ENCODE measurements at places on chromosomes 3 and 15.
A peak's percentile ranks its signal among the peaks of the same experiment; 100 is the strongest.

DNA sequence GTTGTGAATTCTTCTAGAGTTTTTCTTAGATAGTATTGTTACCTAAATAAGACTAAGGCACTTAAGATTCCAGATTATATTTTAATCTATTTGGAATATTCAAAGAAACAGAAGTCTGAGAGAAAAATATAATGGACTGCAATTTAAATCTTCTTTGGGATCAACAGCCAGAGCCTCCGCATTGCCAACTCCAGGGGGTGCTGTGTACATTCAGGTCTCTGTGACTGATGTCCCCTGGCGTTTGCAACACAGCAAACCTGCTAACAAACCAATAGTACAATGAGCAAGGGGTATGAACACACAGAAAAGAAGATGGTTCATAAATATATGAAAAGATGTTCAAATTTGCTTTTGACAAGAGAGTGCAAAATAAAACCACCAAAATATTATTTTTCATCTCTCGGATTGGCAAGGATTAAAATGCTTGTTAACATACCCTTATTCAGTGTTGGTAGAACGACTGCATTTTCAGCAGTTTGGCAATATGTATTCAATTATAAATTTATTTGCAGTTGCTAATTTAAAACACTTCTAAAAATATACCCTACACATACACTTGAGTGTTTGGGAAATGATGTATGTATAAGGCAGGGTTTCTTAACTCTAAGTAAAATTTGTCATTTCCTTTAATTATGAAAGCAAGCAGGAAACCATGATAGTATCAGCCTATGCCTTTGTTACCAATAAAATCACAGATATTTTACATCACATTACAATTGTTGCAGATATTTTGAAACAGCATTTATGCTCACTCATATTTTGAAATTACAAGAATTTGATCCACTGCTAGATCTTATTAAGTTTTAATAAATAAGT lies 16.1 kb upstream of the TM4SF1 start:
- DNase-seq: peak; percentile 19

DNA sequence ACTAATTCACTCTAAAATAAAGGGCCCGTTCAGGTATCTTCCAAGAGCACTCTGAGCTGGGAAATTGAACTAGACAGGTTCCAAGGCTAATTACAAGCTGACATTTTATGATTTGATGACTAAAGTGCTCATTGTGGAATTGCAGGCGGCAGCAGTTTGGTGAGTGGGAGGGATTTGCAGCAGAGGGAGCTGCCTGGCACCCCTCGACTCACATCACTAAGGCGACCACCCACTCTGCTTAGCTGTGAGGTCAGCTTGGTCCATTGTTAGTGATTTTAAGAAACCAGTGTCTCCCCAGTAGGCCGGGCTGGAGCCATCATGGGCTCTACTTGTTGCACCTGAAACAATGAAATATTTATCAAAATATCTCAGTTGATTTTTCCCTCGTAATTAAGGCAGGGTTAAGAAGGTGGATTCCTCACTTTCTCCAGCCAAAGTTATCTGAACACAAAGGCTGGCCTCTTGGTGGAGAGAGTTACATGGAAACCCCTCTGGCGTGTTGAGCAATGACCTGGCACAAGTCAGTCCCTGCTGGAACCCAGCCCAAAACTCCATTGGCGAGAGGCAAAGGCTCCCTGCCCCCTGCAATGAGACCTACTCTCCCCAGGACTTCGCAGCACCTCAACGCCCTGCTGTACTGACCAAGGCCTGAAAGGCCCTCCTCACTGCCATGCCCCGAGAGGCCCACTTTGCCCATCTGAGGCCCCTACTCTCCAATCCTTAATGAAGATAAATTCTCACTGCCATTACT lies 65.0 kb upstream of the ATP2B2 start:
- DNase-seq: no peak

GRCh38 chr15:85691350-85692240 lies 103.1 kb downstream of the KLHL25 start:
- DNase-seq: peak; percentile 58

DNA sequence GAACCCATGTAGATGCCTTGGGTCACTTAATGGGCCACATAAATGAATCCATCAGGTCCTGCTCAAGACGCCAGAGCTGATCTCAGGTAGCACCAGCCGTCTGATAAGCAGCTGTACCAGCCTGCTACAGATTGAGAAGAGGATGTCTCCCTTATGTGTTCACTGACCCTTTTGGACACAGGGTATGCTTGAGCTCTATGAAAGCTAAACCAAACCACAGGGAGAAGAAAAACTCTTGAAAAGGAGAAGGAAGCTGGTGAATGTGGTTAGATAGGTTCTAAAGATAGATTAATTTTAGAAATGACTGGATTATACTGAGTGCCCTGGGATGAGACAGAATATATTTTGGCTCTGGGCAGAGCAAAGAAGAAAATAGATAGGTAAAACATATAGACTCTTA lies 187.5 kb downstream of the SPATA16 start:
- DNase-seq: no peak

GRCh38 chr3:36201546-36201945 lies 178.8 kb upstream of the STAC start:
- no peak for DNase-seq

DNA sequence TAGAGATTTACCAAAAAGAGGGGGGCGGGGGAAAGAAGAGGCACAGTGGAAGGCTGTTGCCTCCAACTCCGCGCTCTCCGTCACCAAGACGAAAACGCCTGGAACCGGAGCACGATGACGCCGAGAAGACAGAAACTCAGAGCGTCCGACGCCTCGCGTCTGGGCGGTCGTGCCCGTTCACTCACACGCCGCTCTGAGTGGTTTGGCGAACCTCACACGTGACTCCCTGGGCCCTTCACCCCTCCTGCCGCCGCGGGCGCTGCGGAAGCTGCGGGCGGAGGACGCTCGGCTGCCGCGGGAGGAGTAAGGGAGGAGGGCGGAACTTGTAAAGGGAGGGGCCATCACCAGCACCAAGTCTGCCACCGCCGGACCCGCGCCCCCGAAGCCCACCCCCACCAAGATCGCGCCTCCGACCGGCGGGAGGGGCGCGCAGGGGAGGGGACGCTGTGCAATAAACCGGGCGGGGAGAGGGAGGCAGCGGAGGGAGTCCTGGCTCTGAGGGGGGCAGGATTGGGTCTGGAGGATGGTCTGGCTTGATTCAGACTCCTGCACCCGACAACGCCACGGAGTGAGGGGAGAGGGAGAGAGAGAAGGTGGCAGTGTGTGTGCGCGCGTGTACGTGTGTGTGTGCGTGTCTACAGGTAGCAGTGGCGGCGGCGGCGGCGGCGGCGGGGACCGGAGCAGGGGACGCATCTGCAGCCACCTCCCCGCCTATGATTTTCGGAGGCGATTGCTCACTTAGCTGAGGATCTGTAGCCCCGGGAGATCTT lies 1.9 kb upstream of the NLGN1 start:
- DNase-seq: peak; percentile 35

GRCh38 chr3:39028546-39028945 lies 23.2 kb downstream of the SCN11A start:
- no peak for DNase-seq

GRCh38 chr3:158152186-158152585 lies 42.3 kb downstream of the RSRC1 start:
- DNase-seq: no peak

DNA sequence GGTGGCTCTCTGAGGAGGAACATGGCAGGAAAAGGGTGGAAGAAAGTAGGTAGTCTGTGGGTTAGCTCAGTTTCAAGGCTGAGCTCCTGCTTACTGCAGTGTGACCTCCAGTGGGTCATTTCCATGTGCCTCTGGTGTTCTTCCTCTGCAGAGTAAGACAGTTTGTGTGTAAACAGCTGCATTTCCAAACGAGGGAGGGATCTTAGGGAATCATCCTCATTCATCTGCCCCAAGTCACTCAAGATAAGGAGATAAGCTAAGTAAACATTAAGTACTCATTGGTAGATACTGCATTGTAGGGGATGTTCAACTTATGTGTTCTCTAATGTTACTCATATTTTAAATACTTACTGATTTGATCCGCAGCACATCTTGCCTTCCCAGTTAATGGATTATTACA lies 83.6 kb downstream of the CLSTN2 start:
- DNase-seq: no peak

GRCh38 chr3:155465664-155466063 lies 172.2 kb upstream of the STRIT1 start:
- DNase-seq: no peak

DNA sequence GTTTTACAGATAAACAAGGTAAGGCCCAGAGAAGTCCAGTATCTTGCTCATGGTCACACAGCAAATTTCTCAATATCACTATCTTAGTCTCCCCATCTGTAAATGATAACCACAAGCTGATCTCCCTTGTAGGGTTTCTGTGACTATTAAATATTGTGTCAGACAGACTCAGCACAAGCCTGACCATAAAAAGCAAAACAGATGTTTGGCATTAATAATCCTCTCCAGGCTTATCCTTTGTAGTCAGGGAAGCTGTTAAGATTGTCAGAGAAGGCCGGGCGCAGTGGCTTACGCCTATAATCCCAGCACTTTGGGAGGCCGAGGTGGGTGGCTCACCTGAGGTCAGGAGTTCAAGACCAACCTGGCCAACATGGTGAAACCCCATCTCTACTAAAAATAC lies 173.2 kb upstream of the PRICKLE2 start:
- no peak for DNase-seq

- DNase-seq: no peak
Measured at GRCh38 chr3:62525281-62525680, 151.9 kb upstream of the FEZF2 start.

DNA sequence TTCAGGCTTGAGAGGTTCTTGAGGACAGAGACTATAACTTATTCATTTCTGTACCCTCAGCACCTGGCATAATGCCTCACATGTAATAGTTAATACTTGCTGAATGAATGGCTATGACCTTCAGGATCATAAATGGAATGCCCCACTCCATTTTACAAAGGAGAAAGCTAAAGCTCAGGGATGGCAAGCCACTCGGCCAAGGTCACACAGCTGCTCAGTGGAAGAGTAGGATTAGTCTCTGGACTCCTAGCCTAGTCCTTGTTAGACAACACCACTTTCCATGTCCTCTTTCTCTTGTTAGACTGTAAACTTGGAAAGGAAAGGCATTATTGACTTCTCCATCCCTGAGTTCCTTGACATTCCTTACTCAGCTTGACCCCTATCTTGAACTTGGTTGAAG lies 3.2 kb upstream of the ALPK3 start:
- DNase-seq: no peak

DNA sequence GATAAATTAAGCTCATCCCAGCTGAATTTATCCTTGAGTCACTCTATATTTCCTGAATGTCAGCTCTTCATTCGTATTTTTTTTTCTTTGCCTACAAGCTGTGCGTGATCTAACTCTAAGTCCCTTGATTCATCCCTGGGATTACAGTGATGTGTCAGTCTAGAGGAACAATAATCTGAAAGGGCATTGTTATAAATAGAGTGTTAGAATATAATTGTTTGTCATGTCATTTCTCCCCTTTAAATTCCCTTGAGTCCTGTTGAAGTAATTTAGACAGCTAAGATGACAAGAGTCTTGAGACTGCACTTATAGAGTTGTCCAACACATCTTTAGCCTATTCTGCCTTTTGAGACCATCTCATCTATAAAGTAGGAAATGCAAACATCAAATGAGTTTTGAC lies 621.8 kb downstream of the ZIC1 start:
- DNase-seq: no peak

GRCh38 chr3:127954640-127955039 lies 39.6 kb downstream of the KBTBD12 start:
- DNase-seq: no peak

GRCh38 chr3:196232154-196232881 lies 16.0 kb downstream of the SLC51A start:
- DNase-seq: no peak

DNA sequence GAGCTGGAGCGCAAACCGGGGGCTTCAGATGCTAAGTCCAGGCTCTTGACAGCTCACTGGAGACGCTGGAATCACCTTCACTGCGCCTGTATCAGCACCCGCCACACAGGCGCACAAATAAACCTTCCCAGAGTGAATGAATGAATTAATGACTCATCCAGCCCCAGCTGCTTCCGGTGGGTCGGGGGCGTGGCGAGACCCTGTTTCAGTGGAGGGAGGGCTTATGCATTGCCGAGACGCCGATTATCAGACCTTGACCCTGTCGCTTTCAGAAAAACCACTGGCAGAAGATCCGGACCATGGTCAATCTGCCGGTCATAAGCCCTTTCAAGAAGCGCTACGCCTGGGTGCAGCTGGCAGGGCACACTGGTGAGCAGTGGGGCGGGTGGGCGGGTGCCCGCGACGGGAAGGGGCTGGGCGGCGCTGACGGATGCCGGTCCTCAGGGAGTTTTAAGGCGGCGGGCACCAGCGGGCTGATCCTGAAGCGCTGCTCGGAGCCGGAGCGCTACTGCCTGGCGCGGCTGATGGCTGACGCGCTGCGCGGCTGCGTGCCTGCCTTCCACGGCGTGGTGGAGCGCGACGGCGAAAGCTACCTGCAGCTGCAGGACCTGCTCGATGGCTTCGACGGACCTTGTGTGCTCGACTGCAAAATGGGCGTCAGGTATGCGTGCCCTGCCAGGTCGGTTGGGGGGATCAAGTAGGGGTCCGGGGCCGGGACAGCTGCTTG lies 7.7 kb downstream of the ITPKA start:
- peak; percentile 57 for DNase-seq

DNA sequence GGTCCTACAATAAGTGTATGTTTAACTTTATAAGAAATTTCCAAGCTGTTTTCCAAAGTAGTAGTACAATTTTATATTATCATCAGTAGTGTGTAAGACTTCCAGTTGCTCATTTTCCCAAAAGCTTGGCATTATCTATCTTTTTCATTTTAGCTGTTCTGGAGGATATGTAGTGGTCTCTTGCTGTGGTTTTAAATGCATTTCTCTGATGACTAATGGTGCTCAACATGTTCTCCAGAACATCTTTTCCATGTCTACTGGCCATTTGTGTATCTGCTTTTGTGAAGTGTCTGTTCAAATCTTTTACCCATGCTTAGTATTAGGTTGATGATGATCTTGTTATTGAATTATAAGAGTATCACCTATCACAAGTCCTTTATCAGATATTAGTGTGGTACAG lies 13.3 kb downstream of the BCL2A1 start:
- DNase-seq: no peak

DNA sequence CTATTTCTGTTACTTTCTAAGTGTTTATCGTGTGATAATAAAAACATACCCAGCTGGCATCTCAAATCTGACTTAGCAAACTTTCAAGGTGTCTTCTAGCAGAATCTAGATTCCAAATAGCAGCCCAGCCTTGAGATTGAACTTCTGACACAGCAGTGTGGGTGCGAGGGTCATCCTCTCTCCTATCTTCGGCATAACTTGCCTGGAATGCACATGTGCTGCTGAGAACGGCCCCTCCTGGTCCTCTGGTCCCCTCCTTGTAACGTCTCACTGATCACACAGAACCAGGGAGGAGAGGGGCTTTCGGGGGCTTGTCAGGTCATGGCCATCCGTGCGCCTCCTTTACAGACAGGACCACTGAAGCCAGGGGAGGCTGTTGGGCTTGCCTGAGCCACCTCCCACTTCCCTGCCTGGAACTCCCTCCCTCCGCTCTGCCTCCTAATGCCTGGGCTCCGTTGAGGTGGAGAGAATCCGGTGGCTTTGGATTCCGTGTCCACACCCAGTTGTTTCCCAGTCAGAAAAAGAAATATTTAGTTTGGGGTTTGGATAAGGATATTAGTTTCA lies 344.4 kb upstream of the C2CD4B start:
- no peak for DNase-seq
